ENCODE measurements at places on chromosomes 4 and X.

DNA sequence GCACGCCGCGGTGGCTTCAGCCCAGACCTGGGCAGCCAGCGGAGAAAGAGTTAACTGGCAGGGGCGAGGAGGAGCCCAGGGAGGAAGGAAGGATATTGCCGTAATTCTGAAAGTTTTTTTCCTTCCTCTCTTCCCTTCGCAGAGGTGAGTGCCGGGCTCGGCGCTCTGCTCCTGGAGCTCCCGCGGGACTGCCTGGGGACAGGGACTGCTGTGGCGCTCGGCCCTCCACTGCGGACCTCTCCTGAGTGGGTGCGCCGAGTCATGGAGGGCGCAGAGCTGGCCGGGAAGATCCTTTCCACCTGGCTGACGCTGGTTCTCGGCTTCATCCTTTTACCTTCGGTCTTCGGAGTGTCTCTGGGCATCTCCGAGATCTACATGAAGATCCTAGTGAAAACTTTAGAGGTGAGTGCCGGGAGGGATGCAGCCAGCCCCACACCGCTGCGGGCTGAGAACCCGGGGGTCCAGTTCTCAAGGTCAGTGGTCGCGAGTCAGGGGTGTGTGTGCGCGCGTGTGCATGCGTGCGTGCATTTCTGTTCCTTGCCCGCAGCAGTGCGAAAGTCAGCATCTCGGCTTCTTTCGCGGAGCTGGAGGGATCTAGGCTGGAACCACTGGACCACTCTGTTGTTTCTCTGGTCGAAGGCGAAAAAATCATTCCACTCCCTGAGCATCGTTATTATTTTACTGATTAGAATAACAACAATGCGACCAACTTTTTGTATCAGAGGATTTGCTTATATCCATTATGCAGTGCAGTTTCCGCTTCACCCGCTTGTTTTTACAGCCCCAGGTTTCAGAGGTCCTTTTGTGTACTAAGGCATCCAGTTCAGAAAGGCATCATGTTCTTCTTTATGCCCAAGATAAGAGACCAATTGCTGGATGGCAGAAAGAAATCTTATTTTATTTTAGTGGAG is 709 bp downstream of the GPAT3 start:
- no peak for DNase-seq

DNA sequence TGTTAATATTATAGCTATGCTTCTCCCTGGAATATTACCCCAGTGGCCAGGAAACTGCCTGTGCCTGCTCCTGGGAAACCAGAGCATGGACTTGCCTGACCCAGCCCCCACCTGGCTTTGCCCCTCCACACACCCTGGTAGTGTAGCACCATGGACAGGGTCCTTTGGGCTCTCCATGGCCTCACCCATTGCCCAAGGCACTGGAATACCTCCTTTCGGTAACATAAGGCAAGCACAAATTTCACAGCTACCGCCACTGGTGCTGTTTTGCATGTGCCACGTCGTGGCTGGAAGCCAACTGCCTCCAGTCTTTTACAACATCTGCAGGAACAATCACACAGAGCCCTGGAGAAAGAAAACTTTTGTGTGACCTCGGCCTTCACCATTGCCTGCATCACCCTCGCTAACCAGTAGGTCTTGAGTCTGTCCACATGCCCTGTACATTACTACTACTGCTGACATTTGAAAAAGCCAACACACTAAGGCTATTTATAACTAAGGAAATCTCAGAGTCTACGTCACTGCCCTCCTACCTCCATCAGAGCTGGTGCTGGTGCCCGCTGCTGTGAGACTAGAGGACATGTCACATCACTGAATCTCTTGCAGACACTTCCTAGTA is 47.7 kb downstream of the HPGD start:
- DNase-seq, result no peak

- DNase-seq, result no peak
Measured at GRCh38 chrX:147803948-147804347, 107.8 kb upstream of the FMR1 start.

- no peak for DNase-seq
Measured at GRCh38 chr4:167989815-167990214, 102.5 kb upstream of the ANXA10 start.

DNA sequence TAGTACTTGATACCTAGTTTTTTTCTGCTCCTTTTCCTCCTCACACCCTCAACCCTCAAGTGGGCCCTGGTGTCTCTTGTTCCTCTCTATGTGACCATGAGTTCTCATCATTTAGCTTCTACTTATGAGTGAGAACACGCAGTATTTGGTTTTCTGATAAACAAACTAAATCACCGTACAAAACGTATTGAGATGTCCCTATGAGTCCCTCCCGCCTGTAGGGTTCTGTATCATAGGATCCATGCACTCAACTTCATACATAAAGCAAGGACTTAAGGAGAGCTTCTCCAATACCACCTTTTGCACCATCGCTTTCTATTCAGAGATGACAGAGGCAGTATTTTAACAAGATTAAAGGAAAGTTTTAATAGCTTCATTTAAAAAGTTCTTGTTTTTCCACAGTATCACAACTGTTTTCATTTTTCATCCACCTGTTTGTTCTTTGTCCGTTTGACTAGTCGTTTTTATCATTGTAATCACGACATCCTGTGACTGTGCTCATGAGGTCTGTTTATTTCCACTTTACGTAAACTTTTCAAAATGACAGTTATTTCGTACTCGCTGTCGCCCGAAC is 457 bp upstream of the RAB9A start:
- no peak for DNase-seq

- DNase-seq, result no peak
Measured at GRCh38 chrX:21959362-21960051, 19.0 kb downstream of the SMS start.

GRCh38 chr4:185004562-185005218 is 13.6 kb upstream of the HELT start:
- no peak for DNase-seq

DNA sequence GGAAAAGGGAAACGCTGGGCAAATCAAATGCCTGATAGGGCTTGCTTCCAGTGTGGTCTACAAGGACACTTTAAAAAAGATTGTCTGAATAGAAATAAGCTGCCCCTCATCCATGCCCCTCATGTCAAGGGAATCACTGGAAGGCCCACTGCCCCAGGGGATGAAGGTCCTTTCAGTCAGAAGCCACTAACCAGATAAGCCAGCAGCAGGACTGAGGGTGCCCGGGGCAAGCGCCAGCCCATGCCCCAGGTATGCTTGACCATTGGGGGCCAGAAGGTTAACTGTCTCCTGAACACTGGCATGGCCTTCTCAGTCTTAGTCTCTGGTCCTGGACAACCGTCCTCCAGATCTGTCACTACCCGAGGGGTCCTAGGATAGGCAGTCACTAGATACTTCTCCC is 17.7 kb downstream of the ACOX3 start:
- DNase-seq, result no peak

DNA sequence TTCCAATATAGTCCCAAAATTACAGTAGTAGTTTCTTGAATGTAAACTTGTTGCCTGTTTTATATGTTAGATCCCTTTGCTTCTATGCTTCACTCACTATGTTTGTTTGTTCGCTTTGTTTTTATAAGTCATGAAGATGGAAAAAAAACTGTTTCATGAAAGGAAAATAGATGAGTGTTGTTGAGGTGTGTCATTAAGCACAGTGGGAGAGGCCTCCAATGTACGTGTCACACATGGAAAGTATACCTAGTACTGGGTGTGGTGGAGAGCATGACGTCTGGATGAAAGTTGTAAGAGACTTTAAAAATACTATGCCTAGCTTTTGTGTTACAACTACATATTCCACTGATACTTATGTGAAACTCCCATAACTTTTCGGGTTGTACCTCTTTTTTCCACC is 28.4 kb downstream of the PLS3 start:
- DNase-seq, result no peak

GRCh38 chr4:48388525-48389154 is 47.3 kb downstream of the SLAIN2 start:
- no peak for DNase-seq
